ENCODE measurements at places on chromosomes 7 and 10.

DNA sequence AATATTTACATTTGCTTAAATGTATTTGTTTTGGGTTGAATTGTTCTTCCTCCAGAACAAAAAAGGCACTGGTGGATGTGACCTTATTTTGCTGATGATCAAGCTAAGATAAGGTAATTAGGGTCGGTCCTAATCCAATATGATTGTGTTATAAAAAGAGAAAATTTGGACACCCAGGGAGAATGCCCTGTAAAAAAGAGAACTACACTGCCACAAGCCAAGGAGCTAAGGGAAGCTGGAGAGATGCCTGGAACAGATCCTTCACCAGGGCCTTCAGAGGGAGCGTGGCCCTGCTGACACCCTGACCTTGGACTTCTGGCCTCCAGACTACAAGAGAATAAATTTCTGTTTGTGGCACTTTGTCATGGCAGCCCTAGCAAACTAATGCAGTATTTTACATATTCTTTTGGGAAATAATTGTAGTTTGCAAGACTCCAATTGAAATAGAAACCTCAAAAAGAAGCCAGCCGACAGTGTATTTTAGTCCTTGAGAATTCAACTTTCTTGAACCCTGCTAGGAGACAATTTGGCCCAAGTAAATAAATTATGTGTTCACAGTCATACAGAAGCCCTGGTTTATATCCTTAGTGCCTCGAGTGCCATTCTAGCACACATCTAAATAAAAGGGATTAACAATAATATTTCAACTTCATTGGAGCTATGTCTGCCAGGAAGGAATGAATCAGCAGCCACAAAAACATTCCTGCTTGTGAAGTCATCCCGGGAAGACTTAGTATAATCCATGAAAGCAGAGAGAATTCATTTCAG lies 164.6 kb downstream of the PKD1L1 start:
- peak; percentile 46 for DNase-seq

DNA sequence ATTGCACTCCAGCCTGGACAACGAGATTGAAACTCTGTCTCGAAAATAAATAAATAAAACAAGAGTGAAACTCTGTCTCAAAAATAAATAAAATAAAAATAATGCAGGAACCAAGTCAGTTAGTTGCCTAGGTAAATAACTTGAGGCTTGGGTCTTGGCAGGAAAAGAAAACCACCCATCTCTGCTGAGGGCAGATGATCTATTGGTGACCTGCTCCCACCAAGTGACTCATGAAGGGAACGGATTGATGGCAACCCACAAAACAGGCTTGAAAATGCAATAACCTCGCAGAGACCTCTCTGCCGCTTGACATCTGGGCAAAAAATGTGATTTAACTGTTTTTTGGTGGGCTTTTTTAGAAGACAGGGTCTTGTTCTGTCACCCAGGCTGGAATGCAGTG lies 86.6 kb downstream of the CALN1 start:
- DNase-seq, result no peak

- DNase-seq, result no peak
These were observed 570.2 kb downstream of the PTPRN2 start for GRCh38 chr7:158017111-158018097.

DNA sequence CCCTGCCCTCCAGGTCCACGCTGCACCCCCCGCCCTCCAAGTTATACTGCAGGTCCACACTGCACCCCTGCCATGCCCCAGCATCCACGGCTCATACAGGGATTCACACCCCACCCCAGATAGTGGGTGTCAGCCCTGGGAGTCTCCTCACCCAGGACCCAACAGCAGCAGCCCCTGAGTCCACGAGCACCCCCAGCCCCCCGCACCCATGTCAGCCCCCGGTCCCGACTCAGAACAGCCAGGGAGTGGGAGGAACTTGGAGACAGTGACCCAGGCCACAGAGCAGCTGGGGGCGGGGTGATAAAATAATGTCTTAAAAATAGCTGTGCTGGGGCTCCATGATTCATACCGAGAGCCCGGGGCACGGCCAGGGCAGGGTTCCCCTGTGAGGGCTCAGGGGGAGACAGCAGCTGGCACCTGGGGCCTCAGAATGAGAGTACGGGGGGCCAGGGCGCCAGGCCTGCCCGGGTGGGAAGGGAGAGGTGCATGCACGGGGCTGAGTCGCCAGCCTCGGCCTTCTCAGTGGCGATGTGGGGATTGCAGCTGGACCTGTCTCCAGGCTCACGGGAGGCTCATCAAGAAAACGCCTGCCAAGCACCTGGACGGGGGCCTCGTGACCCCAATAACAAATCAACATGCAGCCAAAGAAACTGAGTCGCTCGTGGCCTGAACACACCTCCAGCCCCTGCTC lies 29.8 kb downstream of the ADAP1 start:
- peak; percentile 70 for DNase-seq

- no peak for DNase-seq
These were observed 55.9 kb upstream of the PDZD8 start for GRCh38 chr10:117431160-117431559.

Measured in hepatic stellate cell (primary cell).